Mammary microvascular endothelial cell (primary cell): ENCODE measurements at places on chromosomes 2 and 18. TPM values are rescaled to one million over a fixed set of nuclear protein-coding genes. Genes with fewer than 3 reads are reported as not detected.

The TXNDC2 gene
- not detected in 2 replicates for total RNA-seq

The NEMP2 gene
- total RNA-seq: 2.0 and 3.1 TPM in 2 replicates

The GALNT14 gene
- total RNA-seq: 2.1 and 5.9 TPM in 2 replicates

The SCN9A gene
- total RNA-seq: 0.30 and 1.00 TPM in 2 replicates

The ADGRF3 gene
- total RNA-seq: 0.05 and 0.20 TPM in 2 replicates

The TYMS gene
- total RNA-seq: 86.5 and 95.8 TPM in 2 replicates

The MLPH gene
- total RNA-seq: not detected in 2 replicates

The CKAP2L gene
- total RNA-seq: 19.5 and 21.0 TPM in 2 replicates

The CPO gene
- total RNA-seq: not detected in 2 replicates

The C1QL2 gene
- not detected in 2 replicates for total RNA-seq

The BARD1 gene
- 6.5 and 8.9 TPM in 2 replicates for total RNA-seq

The ATP6V1B1 gene
- total RNA-seq: 5.8 TPM in 1 of 2 replicates, not detected in the other
